ENCODE measurements at places on chromosomes 5 and 9.
A peak's percentile ranks its signal among the peaks of the same experiment; 100 is the strongest.

DNA sequence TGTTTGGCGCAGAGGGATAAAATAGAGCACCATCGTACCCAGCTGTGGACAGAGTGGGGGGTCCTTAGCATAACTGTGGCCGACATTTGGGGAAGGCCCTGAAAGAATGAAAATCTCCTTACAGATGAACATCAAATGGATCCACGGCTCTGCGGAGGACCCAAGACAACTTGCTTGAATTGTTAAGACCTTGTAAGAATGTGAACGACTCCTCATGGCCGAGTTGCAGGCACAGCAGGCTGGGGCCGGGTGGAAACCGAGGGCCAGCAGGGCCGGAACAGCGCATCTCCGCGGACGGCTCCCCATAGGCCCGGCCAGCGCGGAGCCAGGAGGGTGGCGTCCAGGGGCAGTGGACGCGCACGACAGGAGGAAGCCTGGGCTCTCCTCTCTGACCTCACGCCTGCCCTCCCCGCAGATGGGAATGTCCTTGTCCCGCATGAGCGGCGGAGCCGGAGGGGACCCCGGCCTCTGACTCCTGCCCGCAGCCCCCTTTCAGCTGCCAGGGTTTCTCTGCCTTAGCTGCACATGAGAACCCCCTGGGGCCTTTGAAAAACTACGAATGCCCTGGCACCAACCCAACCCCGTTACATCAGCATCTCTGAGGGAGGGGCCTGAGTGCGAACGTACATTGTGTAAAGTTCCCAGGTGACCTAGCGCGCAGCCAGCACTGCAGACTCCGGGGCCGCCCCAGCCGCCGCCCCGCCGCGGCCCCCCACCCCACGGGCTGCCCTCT lies 36.2 kb upstream of the PTCH1 start:
- DNase-seq: no peak

DNA sequence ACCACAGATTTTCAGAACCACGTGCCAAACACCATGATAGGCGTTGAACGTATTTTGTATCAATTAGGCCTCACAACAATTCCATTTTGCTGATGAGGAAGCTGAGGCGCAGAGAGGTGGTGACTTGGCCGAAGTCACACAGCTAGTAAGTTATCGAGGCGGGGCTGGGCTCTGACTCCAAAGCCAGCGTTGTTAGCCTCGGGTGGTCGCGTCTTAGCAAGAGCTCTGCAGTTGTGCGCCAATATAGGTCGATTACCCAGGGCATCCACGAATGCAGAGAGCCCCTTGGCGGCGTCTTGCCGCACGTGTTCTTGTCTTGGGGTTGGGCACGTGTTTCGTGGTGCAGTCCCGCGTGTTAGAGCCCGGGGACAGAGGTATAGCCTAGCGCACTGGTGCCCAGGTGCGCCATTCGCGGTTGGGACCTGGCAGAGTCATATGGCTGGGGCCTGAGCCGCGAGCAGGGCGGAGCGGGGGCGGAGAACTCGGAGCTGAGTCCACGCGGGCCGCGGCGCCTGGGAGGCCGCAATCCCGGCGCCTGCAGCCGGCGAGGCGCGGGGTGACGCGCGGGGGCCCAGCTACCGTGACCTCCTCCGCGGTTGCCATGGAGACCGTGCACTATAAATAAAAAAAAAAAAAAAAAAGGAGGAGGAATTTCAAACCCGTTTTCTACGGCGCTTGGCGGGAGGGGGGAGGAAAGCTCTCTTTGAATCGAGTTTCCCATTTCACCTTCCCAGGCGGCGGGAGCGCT lies 62.3 kb downstream of the CXXC5 start:
- DNase-seq: no peak

DNA sequence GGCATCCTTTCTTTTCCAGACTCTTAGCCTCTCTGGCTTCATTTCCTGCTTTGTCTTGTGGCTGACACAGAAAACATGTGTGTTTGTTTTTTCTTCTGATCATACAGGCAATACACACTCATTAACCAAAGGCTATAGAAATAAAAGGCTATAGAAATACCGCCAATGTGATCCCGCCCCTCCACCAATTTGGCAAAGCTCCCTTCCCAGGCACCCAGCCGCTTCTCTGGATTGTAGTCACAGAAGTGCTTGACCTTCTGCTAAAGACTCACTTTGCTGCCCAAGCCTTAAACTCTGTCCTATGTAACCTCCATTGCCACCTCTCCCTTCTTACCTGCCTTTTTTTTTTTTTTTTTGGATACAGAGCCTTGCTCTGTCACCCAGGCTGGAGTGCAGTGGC lies 5.3 kb downstream of the TXNDC15 start:
- no peak for DNase-seq

DNA sequence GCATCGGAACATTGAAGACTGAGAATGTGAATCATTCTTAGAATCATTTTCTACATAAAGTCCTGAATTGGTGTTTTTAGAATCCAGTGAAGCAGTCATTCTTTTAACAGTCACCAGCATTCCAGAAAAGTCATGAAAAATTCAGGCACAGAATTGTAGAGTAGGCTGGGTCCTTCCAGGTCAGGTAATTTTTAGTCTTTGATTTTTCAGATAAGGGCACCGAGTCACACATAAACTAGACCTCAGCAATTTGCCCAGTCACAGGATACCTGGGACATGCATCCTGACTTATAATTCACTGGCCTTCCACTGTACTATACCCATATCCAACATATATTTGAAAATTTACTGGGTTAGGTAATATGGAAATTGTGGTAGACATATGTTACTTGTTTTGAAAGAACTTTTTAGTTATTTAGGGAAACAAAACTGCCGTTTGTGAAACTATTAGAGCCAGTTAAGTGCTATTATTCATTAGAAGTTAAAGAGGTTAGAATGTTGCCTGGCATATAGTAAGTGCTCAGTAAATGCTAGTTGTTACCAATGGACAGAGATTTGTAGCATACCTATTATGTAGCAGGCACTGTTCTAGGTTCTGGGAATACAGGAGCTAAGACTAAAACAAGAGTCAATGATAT lies 10.9 kb downstream of the MAN2A1 start:
- no peak for DNase-seq

GRCh38 chr5:44242791-44243190 lies 146.4 kb downstream of the FGF10 start:
- no peak for DNase-seq

GRCh38 chr9:111190347-111190746 lies 139.7 kb downstream of the OR2K2 start:
- no peak for DNase-seq

DNA sequence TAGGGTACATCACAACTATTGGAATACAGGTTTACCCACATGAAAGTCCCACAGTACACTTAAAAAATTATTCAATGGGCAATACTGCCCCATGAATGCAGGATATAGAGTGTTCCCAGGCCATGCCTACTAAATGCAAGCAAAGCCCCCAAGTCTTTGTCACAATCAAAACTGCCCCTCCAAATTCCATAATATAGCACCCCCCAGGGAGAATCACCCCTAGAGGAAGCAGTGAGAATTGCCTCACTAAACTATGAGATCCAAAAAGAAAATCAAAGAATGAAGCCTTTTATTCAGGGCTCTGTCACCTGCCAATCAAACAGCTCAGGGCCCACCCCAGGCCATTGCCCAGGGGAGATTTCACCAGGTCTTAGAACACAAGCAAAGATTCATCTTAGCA lies 90.8 kb downstream of the ATPSCKMT start:
- DNase-seq: no peak

DNA sequence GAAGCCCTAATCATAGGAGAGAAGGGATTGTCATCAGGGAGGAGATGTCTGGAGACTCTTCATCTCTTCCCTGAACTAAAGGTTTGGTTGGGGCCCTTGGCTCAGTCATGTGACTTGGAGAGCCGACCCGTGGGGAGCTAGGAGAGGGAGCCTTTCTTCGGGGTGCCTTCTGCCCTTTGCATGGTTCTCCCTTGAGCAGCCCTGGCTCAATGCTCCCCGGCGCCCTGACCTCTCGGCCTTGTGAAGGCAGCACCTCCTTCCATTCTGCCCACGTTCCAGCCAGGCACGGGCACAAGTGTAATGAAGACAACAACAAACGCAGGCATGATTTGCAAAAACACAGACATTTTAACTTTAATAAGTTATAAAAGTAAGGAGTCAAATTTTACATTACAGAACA lies 50.4 kb downstream of the ZNF354C start:
- no peak for DNase-seq

GRCh38 chr5:117299936-117300328 lies 725.3 kb upstream of the SEMA6A start:
- no peak for DNase-seq

DNA sequence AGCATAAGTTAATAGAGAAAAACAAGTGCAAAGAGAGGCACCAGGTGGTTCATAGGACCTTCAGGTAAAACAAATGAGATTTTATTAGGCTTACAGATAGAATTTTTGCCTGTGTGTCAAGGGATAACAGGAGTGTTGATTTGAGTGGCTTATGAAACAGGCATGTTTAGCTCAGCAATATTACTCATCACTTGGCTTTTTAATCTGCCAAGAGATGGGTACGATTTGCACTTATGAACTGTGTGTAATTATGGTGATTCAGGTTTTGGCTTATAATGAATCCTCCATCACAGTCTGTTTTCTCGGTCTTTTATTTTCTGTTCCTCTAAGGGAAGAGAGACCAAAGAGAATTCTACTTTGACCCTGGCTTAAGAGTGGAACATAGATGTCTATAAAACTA lies 199.3 kb downstream of the DMRTA1 start:
- no peak for DNase-seq

DNA sequence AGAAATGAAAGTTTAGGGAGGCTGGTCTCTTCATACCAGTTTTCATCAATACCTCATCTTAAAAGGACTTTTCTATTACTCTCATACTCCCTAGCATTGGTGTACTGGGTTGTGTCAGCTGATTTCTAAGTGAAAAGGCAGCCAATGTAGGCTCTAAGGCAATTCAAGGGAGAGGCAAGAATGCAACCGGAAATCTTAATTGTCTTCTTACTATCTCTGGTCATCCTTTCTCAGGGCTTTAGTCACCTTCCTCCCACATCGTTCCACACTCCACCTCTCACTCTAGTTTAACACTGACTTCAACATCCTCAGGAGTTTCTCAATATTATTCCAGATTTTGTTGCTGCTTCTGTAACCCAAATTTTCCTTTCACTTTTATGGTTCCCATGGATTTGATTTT lies 281.8 kb upstream of the RFX3 start:
- DNase-seq: no peak

GRCh38 chr5:98424681-98425450 lies 348.6 kb upstream of the RGMB start:
- DNase-seq: no peak

DNA sequence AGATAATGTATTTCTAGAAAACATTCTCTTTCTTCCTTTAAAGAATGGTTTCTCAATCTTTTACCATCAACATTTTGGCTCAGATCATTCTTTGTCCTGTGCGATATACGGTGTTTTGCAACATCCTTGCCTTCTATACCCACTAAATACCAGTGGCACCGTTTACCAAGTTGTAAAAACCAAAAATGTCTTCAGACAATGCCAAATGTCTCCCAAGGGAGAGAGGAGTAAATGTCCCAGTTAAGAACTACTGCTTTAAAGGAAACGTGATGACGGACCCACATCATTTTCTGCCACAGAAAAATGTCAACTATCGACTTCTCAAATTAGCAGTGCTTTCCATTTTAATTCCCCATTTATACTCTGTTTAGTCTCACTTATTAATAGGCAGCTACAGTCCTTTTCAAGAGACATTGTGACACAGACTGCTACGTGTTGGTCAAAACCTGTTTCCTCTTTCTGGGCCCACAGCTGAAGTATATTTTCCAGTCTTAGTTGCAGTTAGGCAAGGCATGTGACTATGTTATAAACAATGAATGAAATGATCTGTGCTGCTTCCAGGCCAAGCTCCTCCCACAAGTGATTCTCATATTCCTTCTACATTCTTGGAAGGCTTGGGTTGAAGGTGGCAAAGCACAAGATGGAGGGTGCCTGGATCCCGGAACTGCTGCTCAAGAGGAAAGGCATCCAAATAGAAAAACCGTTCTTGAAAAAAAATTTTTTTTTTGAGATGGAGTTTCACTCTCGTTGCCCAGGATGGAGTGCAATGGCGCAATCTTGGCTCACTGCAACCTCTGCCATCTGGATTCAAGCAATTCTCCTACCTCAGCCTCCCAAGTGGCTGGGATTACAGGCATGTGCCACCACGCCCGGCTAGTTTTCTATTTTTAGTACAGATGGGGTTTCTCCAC lies 8.8 kb downstream of the PRXL2C start:
- no peak for DNase-seq

DNA sequence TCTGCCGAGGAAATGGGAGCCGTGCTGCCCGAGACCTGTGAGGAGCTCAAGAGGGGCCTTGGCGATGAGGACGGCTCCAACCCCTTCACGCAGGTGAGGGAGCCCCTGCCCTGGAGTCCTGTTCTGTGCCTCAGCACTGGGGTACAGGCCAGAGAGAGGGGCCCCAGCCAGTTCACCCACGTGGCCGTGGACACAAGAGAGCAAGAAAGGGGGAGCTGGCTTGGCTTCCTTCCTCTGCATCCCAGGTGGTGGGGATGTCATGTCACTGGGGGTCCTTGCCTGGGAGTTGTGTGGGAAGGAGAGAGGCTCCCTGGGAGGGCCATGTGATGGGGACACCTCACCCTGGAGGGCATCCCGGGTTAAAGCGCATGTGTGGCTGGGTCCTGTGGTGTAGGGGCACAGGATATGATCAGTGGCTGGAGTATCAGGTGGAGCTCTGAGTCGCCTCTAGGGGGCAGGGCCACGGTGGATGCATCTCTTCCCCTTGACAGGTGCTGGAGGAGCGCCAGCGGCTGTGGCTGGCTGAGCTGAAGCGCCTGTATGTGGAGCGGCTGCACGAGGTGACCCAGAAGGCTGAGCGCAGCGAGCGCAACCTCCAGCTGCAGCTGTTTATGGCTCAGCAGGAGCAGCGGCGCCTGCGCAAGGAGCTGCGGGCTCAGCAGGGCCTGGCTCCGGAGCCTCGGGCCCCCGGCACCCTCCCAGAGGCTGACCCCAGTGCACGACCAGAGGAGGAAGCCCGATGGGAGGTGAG lies 7.5 kb downstream of the N4BP3 start:
- peak; percentile 50 for DNase-seq

GRCh38 chr5:126523818-126524510 lies 71.1 kb downstream of the ALDH7A1 start:
- no peak for DNase-seq

GRCh38 chr9:99050292-99050911 lies 54.5 kb upstream of the TGFBR1 start:
- no peak for DNase-seq

DNA sequence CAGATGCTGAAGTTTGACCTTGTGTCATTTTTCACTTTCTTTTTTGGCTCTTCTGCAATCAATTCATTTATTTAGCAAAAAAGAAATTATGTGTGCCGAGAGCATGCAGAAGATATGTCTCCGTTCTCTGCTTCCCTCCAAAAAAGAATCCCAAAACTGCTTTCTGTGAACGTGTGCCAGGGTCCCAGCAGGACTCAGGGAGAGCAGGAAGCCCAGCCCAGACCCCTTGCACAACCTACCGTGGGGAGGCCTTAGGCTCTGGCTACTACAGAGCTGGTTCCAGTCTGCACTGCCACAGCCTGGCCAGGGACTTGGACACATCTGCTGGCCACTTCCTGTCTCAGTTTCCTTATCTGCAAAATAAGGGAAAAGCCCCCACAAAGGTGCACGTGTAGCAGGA lies 2.4 kb downstream of the FGFR4 start:
- DNase-seq: no peak

GRCh38 chr5:43627028-43627427 lies 24.0 kb downstream of the NNT start:
- DNase-seq: no peak

Measured in NCI-H1048 (cell line).